Brain (organoid and tissue), 16 donors: ENCODE measurements at places on chromosomes 6 and 20.

DNA sequence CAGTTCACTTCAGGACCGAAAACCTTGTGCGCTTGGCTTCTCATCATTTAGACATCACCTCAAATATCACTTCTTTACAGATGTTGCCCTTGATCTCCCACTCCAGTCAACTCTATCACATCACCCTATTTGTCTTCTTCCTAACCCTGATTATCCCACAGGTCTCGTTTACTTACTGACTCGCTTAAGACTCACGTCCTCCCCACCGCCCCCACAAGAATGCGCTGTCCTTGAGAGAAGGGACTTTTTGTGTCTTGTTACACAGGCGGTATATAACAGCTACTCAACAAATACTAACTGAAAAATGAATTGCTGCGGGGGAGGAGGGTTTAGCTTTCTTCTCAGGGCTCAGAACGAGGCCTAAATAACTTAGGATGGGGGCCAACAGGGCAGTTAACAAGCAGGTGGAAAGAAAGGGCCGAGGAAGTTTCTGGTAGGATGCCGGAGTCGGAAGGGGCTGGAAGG, 527 bp downstream of the TOMM34 start:
- peak; percentile 13 for DNase-seq

GRCh38 chr6:157830354-157831017, 7.4 kb downstream of the SNX9 start:
- DNase-seq, result peak; percentile 33

GRCh38 chr20:49336786-49337185, 58.9 kb upstream of the ZNFX1 start:
- no peak for DNase-seq

- DNase-seq, result no peak
Measured at GRCh38 chr20:8474027-8474668, 342.1 kb downstream of the PLCB1 start.

GRCh38 chr6:2165286-2165685, 80.1 kb downstream of the GMDS start:
- no peak for DNase-seq

- DNase-seq, result no peak
Measured at GRCh38 chr6:64326939-64327338, 691.3 kb downstream of the PHF3 start.

DNA sequence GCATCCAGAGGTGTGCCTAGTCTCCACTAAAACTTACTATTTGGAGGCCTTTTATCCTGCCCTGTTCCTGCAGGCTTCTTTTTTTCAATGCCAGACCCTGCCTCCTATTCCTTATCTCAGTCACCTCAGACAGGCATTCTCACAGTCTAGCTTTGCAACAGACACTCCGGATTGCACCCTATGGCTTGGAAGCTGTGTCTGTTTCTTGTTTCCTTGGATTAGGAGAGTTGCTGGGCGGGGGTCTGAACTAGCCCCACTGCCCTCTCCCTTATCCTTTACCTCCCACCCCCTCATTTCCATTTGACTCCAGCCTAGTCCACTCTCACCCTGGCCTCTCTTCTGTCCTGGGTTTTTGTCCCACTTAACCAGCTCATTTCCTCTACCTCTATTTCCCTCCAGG, 228.1 kb upstream of the CITED2 start:
- DNase-seq, result no peak

GRCh38 chr6:23929201-23929600, 196.8 kb upstream of the NRSN1 start:
- no peak for DNase-seq

DNA sequence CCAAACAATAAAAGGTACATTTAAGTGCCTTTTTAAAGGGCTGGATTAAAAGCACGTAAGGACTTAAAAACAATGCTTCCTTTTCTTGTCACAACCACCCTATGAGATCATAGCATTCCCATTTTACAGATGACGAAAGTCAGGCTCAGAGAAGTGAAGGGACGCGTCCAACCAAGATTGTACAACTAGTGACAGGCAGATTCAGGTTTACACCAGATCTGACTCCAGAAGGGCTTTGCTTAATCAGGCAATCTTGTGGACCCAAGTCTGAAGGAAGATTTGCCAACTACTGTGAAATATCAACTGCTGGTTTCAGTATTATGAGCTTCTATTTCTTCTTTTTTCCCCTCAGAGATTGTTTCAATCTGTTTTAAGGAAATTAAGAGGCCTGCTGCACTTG, 877 bp downstream of the ENPP4 start:
- DNase-seq, result no peak

GRCh38 chr6:84696166-84696565, 68.2 kb downstream of the TBX18 start:
- DNase-seq, result no peak

- DNase-seq, result peak; percentile 79
Measured at GRCh38 chr6:147508042-147508865, at the start of gene SAMD5. Gene SAMD5, plus strand, starts transcription at chr6:147508690. Its CDS starts 239 bp downstream, at chr6:147508929.

DNA sequence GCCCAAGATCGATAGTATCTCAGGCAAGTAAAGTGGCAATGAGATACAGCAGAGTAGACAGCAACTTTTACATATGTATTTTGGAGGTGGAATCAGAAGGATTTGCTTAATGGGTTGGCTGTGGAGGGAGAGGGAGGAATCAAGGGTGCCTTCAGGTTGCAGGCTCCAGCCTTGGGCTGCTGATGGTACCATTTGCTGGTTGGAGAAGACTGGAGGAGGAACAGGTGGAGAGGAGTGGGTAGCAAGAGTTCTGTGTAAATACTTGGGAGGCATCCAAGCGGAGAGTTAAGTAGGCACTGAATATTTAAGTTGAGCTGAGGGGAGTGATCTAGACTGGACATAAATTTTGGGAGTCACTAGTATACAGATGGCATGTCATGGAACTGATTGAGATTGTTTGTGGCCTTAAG, 5.2 kb downstream of the BICRAL start:
- peak; percentile 32 for DNase-seq

DNA sequence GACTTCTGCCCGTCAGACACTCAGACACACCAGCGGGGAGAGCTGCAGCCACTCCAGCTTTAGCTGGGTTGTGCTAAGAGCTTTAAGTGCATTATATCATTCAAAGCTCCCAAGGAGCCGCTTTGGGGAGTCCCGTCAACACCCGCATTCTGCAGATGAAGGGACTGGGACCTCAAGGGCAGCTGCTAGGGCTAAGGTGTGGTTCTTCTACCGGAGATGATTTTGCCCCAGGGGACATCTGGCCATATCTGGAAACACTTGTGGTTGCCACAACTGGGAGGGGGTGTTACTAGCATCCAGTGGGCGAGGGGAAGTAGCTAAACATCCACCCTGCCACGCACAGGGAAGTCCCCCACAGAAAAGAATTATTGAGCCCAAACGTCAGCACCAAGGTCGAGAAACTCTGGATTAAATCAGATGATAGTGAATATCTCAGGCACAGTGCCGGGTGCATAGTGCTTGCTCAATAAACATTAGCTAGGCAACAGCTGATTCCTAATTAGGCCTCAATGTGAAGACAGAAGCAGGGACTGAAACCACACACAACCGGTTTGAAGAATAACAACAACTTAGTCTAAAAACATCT, 29.6 kb downstream of the PMEPA1 start:
- no peak for DNase-seq

DNA sequence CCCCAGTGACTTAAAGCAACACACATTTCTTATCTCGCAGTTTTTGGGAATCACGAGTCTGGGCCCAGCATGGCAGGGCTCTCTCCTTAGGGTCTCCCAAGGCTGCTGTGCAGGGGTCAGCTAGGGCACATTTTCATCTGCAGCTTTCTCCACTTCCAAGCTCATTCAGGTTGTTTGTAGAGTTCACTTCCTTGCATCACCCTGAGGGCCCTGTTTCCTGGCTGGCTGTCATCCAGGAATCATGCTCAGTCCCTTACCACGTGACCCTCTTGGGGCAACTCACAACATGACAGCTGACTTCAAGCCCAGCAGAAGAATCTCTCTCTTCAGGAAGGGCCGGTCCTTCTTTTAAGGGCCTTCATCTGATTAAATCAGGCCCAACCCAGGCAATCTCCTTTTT, 21.3 kb downstream of the SNAP25 start:
- DNase-seq, result no peak

DNA sequence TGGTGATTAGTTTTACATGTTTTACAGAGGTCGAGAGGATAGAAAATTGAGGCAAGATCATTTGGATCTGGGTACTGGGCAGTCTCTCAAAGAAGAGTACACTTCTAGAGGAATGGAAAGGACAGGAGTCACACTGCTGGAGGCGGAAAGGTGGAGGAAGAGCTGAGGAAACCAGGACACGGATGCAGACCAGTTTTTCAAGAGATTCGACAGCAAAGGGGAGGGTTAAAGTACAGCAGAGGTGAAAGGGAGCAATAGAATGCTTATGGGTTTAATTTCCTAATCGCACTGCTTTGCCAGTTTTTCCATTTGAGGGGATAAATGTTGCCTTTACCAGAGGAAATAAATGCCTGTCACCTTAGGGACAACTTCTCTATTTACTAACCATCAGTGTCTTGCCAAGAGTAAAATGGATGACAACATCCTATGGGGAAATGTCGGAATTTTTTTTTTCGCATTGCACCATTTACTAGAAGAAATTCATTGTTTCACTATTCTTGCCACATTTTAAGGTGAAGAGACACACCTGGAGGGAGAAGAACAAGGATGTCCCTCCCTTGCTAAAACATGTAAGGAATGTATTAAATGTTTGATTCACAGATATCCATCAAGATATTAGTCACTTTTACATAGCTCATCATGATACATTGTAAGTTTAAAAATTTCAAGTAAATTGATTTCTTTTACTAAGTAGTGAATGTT, 226.6 kb downstream of the COL12A1 start:
- DNase-seq, result no peak

DNA sequence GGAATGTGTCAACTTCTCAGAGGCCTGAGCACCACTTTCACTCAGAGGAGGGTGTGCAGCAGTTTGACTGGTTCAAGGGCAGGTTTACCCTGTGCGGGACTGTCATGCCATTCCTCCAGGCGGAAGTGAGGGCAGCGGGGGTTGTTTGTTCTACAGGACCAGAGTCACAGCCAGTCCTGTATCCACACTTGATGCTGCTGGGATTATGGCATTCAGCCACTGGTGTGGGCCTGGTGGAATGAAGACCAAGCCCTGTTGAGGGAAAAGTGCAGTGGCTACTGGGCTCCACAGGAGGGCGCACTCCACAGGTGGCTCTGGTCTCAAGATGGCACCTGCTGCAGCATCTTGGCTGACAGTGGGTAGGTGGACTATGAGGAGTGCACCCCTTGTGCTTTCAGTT, 14.8 kb downstream of the SEMG2 start:
- no peak for DNase-seq

GRCh38 chr6:164947164-164947563, 362.2 kb downstream of the C6orf118 start:
- peak; percentile 10 for DNase-seq

- DNase-seq, result no peak
Measured at GRCh38 chr6:13712599-13712898, 914 bp upstream of the RANBP9 start.

- DNase-seq, result no peak
Measured at GRCh38 chr6:165877773-165878172, 214.7 kb upstream of the PDE10A start.

DNA sequence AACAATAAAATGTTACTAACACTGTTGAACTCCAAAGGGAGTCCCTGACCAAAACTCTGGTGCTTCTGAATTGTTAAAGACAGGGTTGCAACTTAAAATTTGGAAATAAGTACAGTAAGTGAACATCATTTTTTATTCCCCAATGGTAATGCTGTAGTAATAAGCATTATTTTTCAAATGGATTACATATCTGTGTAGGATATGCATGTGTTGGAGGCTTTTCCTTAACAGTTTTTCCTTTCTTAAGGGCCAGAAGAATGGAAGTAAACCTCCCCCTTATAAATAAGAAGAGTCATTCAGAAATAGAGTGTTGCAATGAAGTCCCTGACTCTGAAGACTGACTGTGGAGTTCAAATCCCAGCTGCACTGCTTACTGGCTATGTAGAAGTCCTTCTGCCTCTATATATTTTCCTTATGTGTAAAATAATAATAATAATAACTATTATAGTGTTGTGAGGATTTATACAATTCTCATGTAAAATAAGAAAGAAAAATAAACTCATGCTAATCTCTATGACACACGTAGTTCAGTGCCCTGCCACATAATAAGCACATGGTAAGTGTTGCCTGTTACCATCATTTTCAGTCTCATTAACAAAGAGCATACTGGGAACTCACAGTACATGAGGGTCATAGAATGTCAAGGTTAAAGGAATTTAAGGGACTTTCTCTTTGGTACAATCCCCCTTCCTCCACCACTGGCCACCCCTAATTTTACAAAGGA, 129.8 kb upstream of the SMLR1 start:
- DNase-seq, result no peak

- DNase-seq, result no peak
Measured at GRCh38 chr6:90369024-90369519, 72.4 kb upstream of the BACH2 start.

GRCh38 chr20:23161244-23161891, 75.2 kb upstream of the CD93 start:
- DNase-seq, result no peak

DNA sequence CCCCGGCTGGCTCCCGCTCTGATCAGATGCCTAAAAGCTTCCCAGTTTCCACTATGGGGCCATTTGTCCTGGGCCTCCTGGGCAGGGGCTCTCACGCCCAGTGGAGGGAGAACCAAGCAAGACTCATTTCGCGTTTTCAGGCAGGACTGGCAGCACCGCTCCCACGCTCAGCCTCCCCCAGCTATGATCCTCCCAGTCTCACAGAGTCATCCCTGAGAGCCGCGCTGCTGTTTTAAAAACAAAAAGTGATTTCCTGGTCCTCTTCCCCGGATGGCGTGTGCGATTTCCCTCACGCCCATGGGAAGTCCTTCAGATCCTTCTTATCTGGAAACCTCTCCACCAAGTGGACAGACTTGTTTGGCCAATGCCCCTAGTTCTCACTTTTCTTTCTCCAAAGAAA, at the start of gene ADGRF5:
ADGRF5 (minus strand) TSS at position 208 of the 400 bp plus-strand sequence. CDS start 15,176 bp downstream, outside the sequence.
- DNase-seq, result no peak

DNA sequence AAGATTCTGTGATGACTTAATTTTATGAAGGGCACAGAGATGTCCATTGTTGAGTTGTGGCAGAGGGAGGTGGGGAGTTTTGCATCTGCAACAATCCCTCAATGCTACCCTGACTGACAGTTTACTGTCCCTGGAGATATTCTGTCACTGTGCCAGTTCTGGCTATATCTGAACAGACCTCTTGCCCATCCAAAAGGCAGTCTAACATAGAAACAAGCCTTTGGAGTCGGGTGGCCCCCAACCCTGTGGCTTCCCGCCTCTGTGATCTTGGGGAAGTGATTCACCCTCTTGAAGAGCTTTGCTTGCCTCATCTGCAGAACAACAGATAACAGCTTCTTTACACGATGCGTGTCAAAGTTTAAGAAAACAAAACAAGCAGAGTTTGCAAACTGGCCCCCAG, 3.8 kb upstream of the E2F1 start:
- DNase-seq, result peak; percentile 36

GRCh38 chr20:32483351-32484224, 101.5 kb downstream of the NOL4L start:
- DNase-seq, result peak; percentile 92
